ENCODE measurements at places on chromosomes 5 and 9. TPM values are rescaled to one million over a fixed set of nuclear protein-coding genes. Genes with fewer than 3 reads are reported as not detected.

DNA sequence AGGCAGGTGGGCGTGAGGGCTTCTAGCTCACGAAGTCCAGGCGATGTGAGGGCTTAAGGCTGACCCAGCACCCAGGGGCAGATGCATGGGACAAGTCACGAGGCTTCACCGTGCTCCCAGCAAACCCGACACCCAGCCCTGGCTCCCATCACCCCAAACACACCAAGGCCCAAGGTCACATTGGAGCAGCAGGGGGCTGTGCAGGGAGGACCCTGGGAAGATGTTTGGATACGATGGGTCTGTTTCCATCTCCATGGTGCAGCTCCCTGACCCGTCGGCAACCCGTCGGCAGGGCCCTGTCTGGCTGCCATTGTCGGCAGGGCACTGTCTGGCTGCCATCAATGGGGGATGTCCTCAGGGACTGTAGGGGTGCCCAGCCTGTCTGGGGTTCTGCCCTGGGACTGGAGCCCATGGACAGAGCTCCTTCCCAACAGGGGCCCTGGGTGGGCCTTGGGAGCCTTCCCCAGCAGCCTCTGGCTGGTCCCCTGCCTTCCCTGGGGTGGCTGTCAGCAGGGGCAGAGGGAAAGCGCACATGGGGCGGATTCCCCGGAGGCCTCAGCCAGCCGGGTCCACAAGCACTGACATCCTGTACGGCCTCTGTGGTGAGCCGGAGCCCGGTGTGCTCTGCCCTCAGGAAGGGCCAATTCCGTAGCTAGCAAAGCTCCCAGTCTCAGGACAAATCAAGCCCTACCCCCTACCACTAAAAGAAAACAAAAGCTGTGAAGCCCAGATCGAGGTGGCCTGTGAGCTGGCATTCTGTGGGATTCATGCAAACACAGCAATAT is 47.1 kb downstream of the NACC2 start:
- peaks cover 52% of the 10 kb centered on the region for H3K36me3 ChIP-seq
- no peak overlapping the region for H3K4me3 ChIP-seq
- peak overlapping the region; percentile 23 for H3K27ac ChIP-seq
- DNase-seq = no peak

- H3K36me3 ChIP-seq = no peaks in the 10 kb centered on the region
- DNase-seq = no peak
- H3K27me3 ChIP-seq = no peaks in the 10 kb centered on the region
- no peak overlapping the region for H3K27ac ChIP-seq
- H3K4me3 ChIP-seq = no peak overlapping the region
These were observed 369.1 kb downstream of the NDUFS4 start for GRCh38 chr5:53929570-53929969.

The TAF11L10 gene
- not detected for total RNA-seq

DNA sequence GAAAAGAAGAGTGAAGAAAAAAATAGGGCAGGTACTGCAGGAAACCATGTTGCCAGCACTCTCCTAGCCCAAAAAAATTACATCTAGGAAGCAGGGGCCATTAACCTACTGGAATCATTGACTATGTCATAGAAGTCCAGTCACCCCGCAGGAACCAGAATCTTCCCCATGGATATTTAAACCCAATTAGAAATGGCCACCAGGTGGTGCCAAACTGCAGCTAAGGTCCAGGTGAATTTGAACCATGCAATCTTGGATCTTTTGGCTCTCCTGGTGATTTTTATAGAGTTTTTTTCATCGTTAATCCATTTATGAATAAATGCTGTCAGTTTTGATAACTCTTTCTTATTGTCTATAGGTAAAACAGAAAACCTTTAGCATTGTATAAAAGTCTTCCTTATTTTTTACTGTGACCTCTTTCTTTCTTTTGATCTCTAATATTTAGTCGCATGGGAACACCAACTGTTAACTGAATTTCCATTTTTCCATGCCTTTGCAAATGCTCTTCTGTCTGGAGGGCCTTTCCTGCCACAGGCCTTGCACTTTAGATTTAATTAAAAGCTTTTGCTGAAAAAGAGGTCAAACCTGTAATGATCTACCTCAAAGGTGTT is 147.5 kb upstream of the FGF10 start:
- H3K4me1 ChIP-seq = no peaks in the 10 kb centered on the region
- no peak overlapping the region for H3K27ac ChIP-seq
- H3K4me3 ChIP-seq = no peak overlapping the region
- no peaks in the 10 kb centered on the region for H3K36me3 ChIP-seq
- DNase-seq = no peak
- H3K27me3 ChIP-seq = no peaks in the 10 kb centered on the region

The TYRP1 gene
- total RNA-seq = 74.1 TPM

- H3K36me3 ChIP-seq = no peaks in the 10 kb centered on the region
- H3K27me3 ChIP-seq = no peaks in the 10 kb centered on the region
- no peak overlapping the region for H3K4me3 ChIP-seq
- H3K4me1 ChIP-seq = peaks cover 17% of the 10 kb centered on the region
These were observed 72.2 kb downstream of the C5orf15 start for GRCh38 chr5:133895979-133896845.

The UAP1L1 gene
- total RNA-seq = 11.5 TPM

GRCh38 chr5:95644351-95645042 is 2.1 kb upstream of the RFESD start:
- H3K4me3 ChIP-seq = no peak overlapping the region
- H3K27me3 ChIP-seq = no peaks in the 10 kb centered on the region
- no peaks in the 10 kb centered on the region for H3K36me3 ChIP-seq
- H3K27ac ChIP-seq = peak overlapping the region; percentile 97

The GHR gene
- 12.9 TPM for total RNA-seq

DNA sequence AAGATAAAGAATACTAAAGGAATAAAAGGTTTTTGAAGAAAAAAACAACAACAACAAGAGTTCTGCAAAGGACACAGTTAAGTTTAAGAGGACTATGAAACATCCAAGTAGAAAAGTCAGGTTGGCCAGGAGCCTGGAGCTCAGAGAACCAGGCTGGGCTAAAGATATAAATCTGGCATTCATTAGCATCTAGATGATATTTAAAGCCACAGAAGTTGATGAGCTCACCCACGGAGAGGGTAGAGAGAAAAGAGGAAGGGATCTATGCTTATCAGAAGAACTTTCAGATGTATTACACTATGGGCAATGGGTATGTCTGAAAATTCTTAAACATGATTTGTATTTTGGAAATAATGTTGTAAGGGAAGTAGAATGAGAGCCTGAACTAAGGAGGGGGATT is 9.9 kb downstream of the MIER3 start:
- H3K27ac ChIP-seq = no peak overlapping the region
- no peaks in the 10 kb centered on the region for H3K4me1 ChIP-seq
- H3K27me3 ChIP-seq = no peaks in the 10 kb centered on the region
- DNase-seq = no peak

The ANGPTL2 gene
- total RNA-seq = 35.7 TPM

DNA sequence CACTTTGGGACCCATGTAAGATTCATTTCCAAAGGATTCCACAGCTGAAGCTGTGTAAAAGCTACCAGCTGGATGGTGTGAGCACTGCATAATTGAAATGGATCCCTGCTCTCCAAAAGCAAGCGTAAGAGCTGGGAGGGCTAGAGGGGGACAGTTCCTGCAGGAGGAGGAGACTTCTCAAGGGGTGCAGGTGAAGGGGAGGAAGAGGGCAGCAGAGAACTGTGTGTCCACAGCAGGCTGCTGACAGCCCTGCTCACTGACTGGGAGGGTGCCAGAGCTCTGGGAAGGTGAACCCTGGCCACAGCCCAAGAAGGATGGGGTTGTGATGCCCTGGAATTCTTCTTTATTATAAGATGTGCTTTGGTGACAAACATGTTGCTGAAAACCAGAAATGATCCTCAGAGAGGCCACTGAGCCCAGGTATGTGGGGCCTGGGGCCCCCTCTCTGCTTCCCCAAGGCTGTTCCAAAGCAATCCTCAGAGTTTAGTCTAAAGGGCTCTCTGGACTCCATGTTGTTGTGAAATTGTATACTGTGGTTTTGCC is 112.8 kb upstream of the SLC25A48 start:
- peaks cover 5% of the 10 kb centered on the region for H3K4me1 ChIP-seq
- H3K4me3 ChIP-seq = no peak overlapping the region
- no peak overlapping the region for H3K27ac ChIP-seq
- no peaks in the 10 kb centered on the region for H3K27me3 ChIP-seq

GRCh38 chr5:134647750-134648424 is 698 bp upstream of the SEC24A start:
- peak overlapping the region; percentile 93 for H3K27ac ChIP-seq
- H3K4me1 ChIP-seq = peaks cover 62% of the 10 kb centered on the region
- no peak for DNase-seq
- no peaks in the 10 kb centered on the region for H3K36me3 ChIP-seq
- H3K4me3 ChIP-seq = peak overlapping the region; percentile 99

GRCh38 chr5:150534811-150535210 is 26.9 kb downstream of the NDST1 start:
- H3K27me3 ChIP-seq = no peaks in the 10 kb centered on the region
- peaks cover 68% of the 10 kb centered on the region for H3K4me1 ChIP-seq
- H3K36me3 ChIP-seq = peaks cover 83% of the 10 kb centered on the region
- no peak overlapping the region for H3K27ac ChIP-seq
- H3K4me3 ChIP-seq = no peak overlapping the region

- no peaks in the 10 kb centered on the region for H3K27me3 ChIP-seq
- no peaks in the 10 kb centered on the region for H3K36me3 ChIP-seq
- H3K27ac ChIP-seq = peak overlapping the region; percentile 72
- peaks cover 27% of the 10 kb centered on the region for H3K4me1 ChIP-seq
These were observed 16.8 kb upstream of the PHF19 start for GRCh38 chr9:120893611-120894307.

DNA sequence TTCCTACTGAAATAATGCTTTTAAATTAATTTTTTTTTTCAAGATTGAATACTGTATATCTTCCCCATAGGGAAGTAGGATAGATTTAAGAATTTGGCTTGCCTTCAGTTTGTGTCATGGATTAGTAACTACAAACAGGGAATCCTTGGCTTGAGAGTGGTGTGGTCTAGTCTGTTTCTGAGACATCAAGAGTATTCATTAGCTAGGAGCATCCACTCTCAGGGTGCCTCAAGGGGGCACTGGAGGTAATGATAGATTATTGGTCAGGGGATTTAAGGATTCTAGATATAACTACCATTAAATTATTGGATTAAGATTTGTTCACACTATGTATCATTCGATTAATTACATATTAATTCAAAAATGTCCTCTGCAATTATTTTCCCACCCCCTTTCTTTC is 91.8 kb upstream of the TXNDC8 start:
- H3K27me3 ChIP-seq = no peaks in the 10 kb centered on the region
- no peaks in the 10 kb centered on the region for H3K36me3 ChIP-seq
- H3K4me1 ChIP-seq = no peaks in the 10 kb centered on the region
- no peak overlapping the region for H3K27ac ChIP-seq

- no peak for DNase-seq
- H3K4me1 ChIP-seq = peaks cover 13% of the 10 kb centered on the region
- H3K27ac ChIP-seq = no peak overlapping the region
- H3K36me3 ChIP-seq = no peaks in the 10 kb centered on the region
- H3K27me3 ChIP-seq = no peaks in the 10 kb centered on the region
These were observed 159.4 kb downstream of the KDM4C start for GRCh38 chr9:6917162-6917561.

DNA sequence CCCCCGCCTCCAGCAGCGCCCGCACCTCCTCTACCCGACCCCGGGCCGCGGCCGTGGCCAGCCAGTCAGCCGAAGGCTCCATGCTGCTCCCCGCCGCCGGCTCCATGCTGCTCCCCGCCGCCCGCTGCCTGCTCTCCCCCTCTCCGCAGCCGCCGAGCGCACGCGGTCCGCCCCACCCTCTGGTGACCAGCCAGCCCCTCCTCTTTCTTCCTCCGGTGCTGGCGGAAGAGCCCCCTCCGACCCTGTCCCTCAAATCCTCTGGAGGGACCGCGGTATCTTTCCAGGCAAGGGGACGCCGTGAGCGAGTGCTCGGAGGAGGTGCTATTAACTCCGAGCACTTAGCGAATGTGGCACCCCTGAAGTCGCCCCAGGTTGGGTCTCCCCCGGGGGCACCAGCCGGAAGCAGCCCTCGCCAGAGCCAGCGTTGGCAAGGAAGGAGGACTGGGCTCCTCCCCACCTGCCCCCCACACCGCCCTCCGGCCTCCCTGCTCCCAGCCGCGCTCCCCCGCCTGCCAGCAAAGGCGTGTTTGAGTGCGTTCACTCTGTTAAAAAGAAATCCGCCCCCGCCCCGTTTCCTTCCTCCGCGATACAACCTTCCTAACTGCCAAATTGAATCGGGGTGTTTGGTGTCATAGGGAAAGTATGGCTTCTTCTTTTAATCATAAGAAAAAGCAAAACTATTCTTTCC is 19.3 kb downstream of the CDKN2A start:
- H3K27me3 ChIP-seq = peaks cover 100% of the 10 kb centered on the region
- no peaks in the 10 kb centered on the region for H3K36me3 ChIP-seq
- H3K4me3 ChIP-seq = peak overlapping the region; percentile 63
- no peak for DNase-seq

GRCh38 chr9:134887686-134888602 is 7.3 kb downstream of the FCN2 start:
- no peak overlapping the region for H3K27ac ChIP-seq
- H3K36me3 ChIP-seq = no peaks in the 10 kb centered on the region
- peaks cover 11% of the 10 kb centered on the region for H3K27me3 ChIP-seq
- no peak overlapping the region for H3K4me3 ChIP-seq
- DNase-seq = no peak

DNA sequence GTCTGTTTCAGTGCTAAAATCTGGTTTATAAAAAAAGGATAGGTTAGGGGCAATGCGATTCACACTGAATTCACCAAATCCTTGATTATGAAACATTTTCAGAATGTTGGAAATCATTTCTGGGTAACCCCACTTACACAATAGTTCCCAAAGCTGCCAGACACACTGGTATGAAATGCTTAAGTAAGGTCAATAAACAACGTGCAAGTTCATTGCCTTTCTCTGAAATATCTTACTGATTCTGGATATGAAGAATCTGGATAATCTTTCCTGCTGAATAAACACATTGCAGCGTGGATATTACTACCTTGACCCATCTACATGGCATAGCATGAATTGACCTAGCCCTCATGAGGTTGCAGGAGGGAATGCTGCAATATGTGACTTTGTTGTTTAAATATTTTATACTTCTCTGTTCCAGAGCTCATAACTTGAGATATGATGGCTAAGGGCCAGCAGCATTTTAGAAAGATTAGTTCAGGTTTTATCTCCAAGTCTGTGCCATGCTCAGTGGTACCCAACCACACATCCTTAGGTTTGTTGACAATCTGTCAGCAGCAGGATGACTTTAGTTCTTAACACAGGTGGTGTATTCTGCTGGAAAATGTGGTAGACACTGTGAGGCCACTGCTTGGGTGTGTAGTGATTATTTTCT is 121.0 kb downstream of the NREP start:
- H3K4me3 ChIP-seq = no peak overlapping the region
- H3K36me3 ChIP-seq = no peaks in the 10 kb centered on the region

The TXN gene
- total RNA-seq = 51.4 TPM

DNA sequence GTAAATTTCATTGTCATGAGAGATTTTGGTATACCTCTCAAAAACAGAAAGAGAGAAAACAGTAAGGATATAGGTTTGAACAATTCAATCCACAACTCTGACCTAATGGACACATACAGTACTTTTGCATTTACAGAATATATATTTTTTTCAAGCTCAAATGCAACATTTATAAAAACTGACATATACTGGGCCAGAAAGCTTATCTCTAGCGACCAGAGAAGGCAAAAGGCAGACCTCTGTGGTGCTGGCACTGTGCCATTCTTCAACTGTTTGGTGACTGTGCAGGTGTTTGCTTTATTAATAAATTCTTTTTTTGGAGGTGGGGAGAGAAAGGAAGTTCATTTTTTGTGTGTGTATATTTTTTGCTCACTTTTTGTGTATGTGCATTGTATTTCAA is 6.0 kb upstream of the PLAC8L1 start:
- H3K4me1 ChIP-seq = no peaks in the 10 kb centered on the region
- no peak overlapping the region for H3K4me3 ChIP-seq
- no peak for DNase-seq

The PCDHGA6 gene
- 5.6 TPM for total RNA-seq

The LCN10 gene
- total RNA-seq = 9.6 TPM

Data from left ventricle myocardium inferior (tissue), 1 donor.